ENCODE measurements at places on chromosomes 7 and 10.

- H3K4me3 ChIP-seq, result no peak overlapping the region
- H3K27me3 ChIP-seq, result no peaks in the 10 kb centered on the region
- no peaks in the 10 kb centered on the region for H3K4me1 ChIP-seq
- no peak overlapping the region for H3K27ac ChIP-seq
- DNase-seq, result no peak
Observed at GRCh38 chr10:71232089-71232998, 20.0 kb downstream of the UNC5B start.

GRCh38 chr7:12358694-12359093 lies 45.0 kb downstream of the VWDE start:
- no peak overlapping the region for H3K27ac ChIP-seq
- H3K4me1 ChIP-seq, result no peaks in the 10 kb centered on the region
- H3K4me3 ChIP-seq, result no peak overlapping the region
- no peaks in the 10 kb centered on the region for H3K27me3 ChIP-seq
- DNase-seq, result no peak

DNA sequence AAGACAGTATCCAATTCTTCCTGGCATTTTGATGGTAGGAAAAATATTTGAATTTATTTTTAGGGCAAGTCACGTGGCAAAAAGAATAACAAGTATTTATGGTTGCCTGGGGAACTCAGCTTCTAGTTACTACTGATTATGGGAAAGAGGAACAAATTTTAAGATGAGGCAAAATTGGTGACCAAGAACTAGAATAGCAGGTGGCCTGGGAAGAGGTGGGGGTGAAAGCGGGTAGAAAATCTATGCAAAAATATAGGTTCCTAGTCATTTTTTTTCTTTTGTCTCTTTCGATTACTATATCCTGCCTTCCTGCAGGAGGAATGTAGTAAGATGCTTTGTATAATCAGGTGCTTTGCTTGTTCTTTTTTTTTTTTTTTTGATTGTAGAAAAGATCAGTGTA lies 27.8 kb downstream of the ENTPD1 start:
- no peaks in the 10 kb centered on the region for H3K4me1 ChIP-seq
- H3K27me3 ChIP-seq, result no peaks in the 10 kb centered on the region
- no peak for DNase-seq
- no peaks in the 10 kb centered on the region for H3K36me3 ChIP-seq

DNA sequence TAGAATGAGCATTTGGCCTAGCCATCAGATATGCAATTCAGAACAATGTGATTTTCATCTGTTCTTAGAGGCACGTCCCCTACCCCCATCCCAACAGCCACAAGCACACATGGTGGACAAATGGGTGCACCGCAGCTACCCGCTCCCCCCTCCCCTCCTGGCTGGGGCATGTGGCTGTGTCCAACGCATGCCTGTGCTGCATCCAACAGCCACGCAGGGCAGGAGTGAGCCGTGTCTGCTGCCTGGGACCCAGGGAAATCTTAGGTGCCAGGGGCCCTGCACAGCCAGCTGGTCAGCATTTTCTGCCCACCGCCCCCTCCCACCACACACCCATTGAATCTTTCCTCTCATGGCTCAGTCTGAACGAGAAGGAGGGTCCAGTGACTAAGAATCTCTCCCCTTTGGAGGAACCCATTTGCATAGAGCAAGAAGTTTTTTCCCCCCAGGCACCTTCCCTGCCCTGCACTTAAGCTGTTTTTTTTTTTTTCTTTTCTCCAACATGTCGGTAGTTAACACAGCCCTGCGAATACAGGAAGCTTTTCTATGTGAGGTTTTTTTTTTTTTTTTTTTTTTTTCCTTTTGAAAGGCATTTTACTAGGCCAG lies 138.9 kb downstream of the WDR11 start:
- H3K36me3 ChIP-seq, result no peaks in the 10 kb centered on the region
- DNase-seq, result no peak
- H3K4me3 ChIP-seq, result no peak overlapping the region
- H3K4me1 ChIP-seq, result no peaks in the 10 kb centered on the region
- H3K27me3 ChIP-seq, result no peaks in the 10 kb centered on the region

DNA sequence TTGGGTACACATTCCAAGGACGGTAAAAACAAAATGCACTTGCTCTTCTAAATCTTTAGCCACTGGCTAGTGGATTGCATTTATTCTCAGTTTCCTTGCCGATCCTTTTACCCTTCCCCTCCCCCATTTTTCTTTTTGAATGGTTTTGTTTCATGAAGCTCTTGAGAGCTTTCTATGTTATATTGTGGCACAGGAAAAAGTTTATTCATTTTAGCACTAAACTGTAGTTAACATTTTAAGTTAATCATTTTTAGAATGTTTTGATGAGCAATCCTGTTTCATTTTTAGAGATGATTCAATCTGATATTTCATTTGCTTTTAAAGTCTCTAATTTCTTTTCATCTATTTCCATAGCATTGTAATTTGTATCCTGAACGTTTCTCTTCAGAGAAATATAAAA lies 24.0 kb downstream of the ZEB1 start:
- H3K27ac ChIP-seq, result no peak overlapping the region
- no peaks in the 10 kb centered on the region for H3K4me1 ChIP-seq
- DNase-seq, result no peak
- H3K4me3 ChIP-seq, result no peak overlapping the region
- no peaks in the 10 kb centered on the region for H3K27me3 ChIP-seq
- H3K36me3 ChIP-seq, result no peaks in the 10 kb centered on the region

DNA sequence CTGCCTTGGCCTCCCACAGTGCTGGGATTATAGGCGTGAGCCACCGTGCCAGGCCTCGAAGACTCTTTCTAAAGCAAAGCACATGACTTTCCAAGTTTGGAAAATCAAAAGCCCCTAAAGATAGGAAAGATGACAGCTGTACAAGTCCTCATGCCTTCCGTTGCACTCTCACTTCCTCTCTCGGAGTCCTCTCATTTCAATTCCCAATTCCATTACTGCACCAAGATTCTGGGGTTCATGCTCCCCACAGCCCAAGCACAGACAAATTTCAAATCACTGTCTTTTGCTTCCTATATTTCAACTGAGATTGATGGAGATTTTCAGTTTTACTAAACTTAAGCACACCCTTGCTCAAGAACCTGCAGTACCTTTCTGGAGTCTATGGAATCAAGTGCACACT lies 10.9 kb upstream of the PLAU start:
- H3K27ac ChIP-seq, result peak overlapping the region; percentile 98
- H3K27me3 ChIP-seq, result no peaks in the 10 kb centered on the region
- H3K4me3 ChIP-seq, result no peak overlapping the region
- no peaks in the 10 kb centered on the region for H3K36me3 ChIP-seq

- no peaks in the 10 kb centered on the region for H3K27me3 ChIP-seq
- no peaks in the 10 kb centered on the region for H3K4me1 ChIP-seq
Observed at GRCh38 chr10:93916257-93917063, 22.7 kb downstream of the SLC35G1 start.

GRCh38 chr10:102620591-102621442 lies 23.5 kb upstream of the TRIM8 start:
- H3K27me3 ChIP-seq, result no peaks in the 10 kb centered on the region
- H3K36me3 ChIP-seq, result no peaks in the 10 kb centered on the region
- no peak for DNase-seq
- H3K4me3 ChIP-seq, result no peak overlapping the region
- no peaks in the 10 kb centered on the region for H3K4me1 ChIP-seq
